Activated CD4-positive, alpha-beta T cell treated with anti-CD3 and anti-CD28 coated beads for 48 hours (primary cell): ENCODE measurements at places on chromosomes 16 and 17.

GRCh38 chr16:31033709-31034492, 543 bp downstream of the STX4 start:
- peak; percentile 92 for DNase-seq

- DNase-seq: no peak
Observed at GRCh38 chr17:82602986-82603710, 45.1 kb downstream of the WDR45B start.

DNA sequence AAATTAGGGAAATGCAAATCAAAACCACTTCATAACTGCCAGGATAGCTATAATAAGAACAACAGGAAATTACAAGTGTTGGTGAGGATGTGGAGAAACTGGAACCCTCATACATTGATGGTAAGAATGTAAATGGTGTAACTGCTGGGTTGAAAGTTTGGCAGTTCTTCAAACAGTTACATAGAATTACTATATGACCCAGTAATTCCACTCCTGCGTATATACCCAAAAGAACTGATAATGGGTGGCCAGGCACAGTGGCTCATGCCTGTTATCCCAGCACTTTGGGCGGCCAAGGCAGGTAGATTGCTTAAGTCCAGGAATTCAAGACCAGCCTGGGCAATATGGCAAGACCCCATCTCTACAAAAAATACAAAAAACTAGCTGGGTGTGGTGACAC, 4.5 kb upstream of the CMTM4 start:
- no peak for DNase-seq

GRCh38 chr17:34485999-34486398, 93.4 kb upstream of the TMEM132E start:
- no peak for DNase-seq

GRCh38 chr17:45368651-45369050, 51.8 kb upstream of the MAP3K14 start:
- DNase-seq: no peak

DNA sequence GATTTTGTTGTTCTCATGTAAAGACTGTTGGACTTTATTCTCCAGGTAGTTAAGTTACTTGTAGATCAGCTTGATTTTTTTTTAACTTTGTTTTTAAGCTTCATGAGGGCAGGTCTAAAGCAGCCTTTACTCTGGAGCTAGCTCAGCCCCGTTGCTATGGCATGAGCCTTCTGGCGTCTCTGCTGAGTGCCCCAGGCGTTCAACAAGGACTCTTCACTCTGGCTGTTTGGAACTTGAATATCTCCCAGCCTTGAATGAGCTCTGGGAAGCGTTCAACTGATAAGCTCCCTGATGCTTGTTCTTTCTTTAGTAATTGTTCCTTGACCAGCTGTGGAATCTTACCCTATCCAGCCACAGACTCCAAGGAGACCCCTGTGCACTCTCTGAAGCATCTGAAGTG, 82.3 kb downstream of the GNAO1 start:
- DNase-seq: no peak

DNA sequence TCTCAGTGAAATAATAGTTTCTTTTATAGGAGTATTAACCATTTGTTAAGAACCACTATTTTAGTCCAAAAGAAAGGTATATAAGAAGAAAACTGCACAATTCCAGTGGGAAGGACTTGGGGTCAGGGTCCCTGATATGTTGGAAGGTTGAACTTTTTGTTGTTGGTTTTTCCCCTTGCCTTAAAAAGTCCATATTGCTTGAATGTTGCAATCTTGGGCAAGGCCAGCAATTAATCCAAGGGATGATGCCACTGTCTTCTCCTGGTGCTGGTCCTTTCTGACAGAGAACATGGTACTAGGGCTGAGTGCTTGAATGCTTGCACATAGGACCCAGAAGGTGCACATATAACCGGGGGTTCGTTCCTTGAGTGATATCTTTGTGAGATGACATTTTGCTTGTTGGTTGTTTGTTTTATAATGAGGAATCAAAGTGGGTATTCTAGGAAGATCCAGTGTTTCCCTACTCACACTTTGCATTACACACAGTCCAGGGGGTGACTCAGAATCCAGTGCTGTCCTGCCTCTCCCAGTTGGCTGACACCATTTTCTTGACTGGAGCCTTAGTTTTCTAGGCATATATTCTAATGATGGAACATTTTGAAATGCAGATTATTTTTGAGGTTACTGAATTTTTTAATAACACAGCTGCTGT, 54.9 kb downstream of the SIAH1 start:
- DNase-seq: no peak

DNA sequence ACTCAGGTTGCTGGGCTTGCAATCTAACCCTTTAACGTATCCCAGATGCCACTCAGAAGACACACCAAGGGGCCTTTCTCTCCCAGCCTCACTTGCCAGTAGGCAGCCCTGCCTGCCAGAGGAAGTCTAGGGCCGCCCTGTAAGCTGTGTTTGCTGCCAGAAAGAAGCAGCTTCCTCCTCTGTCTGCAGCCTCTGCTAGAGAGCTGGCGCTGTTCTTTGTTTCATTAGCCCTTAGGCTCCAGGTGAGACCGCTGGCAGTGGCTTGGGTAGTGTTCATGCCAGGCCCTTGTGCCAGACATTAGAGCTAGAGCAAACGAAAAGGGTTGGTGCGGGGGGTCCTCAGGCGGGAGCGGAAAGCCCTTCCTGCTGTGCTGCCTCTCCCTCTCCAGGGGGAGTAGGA, 8.9 kb downstream of the CTRL start:
- DNase-seq: no peak
